ENCODE measurements at places on chromosomes 3 and 15. TPM values are rescaled to one million over a fixed set of nuclear protein-coding genes. Genes with fewer than 3 reads are reported as not detected.

Gene GPR27
- total RNA-seq: 5.1 TPM

Gene LDHAL6B
- total RNA-seq: not detected

Gene GAP43
- total RNA-seq: not detected

Gene OR4F6
- not detected for total RNA-seq

Gene TIGIT
- 4.1 TPM for total RNA-seq

Gene CAMK2N2
- not detected for total RNA-seq

Gene ESYT3
- total RNA-seq: 0.21 TPM

Measured in mononuclear cell (primary cell).